ENCODE measurements at places on chromosomes 5 and 9.

DNA sequence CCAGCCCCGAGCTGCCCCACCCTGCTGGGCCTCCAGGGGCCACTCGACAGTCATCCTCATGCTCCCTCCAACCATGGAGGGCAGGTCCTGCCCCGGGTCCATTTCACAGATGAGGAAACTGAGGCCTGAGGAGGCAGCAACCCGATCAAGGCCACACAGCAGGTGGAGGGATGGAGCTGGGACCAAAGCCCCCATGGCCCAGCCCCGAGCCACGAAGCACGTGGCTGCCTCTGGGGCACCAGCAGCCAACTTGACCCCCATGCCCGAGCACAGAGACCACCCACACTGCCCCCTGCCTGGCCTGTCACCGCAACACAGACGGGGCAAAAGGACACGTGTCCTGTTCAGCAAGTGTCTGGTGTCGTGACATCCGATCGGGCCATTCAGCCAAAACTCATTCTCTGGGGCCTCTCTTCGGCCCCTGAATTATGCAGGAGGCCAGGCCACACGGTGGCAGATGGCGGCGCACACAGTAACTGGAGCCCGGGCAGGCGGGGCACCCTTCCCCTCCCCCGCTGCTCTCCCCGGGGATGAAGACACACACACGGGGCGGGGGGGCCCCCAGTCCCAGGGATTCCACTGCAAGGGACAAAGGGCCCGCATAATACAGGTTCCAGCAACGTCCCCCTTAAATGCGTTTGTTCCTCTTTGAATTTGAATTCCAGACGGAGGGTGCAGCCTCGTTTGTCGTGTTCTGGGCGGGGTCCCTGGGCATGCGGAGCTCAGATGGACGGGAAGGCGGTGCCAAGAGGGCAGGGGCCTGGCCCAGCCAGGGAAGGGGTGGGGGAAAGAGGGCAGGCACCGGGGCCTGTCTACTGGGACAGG, 29.4 kb upstream of the TMEM250 start:
- no peak for DNase-seq

DNA sequence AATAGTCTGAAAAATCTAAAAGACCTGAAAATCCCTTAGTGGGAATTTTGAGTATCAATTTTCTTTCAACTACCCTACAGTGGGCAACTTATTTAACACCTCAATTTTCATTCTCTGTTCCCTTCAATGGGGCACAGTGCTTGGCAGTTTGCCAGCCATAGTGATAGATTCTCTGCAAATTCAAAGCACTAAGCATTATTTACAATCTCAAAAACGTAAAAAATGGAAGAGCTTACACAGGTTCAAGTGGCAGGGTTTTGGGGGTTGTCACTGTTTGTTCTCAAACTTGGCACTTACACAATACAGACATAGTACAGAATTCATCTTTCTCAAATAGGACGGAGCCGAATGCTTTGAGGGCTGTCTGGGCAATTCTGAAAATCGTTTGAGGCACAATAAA, 515.0 kb downstream of the EFNA5 start:
- DNase-seq, result no peak

DNA sequence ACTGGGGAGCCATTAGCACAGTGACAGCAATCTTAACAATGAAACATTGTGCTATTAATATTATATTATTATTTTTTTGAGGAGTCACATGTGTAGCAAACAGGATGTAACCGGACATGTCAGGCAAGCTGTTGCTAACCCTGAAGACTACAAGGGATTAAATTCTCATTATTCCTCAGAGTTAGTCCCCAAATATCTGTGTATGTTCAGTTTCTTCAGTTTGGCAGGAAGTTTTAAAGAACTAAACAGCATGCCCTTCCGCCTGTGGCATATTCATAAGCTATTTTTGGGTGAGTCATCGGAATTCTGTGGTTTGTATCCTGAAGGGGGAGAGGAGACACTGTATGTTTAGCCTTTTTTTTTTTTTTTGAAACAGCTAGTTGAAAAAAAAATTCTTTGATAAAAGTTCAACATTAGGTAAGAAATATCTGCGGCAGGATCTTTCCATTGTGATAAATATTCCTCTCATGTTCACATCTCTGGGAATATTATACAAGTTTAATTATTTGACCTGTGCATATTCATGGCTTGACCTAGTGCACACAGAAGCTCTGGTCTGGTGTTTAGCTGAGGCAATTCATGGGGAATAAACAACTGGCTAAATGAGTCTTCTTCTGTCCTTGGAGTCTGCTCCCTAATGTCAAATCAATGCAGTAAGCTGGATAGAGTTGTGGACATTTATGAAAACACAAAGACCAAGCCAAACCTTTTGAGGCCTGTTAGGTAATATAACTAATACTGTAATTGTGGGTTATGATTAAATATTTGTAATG, 202.7 kb upstream of the CDKN2B start:
- DNase-seq, result no peak

DNA sequence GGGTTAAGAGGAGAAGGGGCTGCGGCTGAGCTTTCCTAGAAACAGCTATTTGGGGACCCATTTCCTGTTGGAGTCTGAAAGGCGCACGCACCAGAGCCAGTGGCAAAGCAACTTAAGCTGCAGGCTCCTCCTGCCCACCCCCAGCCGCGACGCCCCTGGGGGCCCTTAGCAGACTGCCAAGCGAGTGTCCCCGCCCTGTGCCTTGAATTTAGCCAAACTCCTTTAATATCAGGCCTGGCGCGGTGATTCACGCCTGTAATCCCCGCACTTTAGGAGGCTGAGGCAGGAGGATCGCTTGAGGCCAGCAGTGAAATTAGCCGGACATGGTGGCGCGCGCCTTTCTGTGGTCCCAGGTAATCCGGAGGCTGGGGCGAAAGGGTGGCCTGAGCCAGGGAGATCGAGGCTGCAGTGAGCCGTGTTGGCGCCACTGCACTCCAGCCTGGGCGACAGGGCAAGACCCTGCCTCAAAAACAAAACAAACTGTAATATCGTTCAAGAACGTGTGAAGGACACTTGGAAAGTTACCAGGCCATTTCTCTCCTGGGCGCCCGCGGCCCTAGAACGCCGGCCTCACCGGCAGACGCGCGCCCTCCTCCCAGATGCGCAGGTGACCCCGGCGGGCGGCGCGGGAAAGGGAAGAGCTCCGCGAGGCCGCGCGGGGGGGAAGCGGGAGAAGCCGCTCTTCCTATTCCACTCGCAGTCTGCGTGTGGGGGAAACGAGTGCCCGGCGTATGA, 1.0 kb upstream of the F2R start:
- no peak for DNase-seq

DNA sequence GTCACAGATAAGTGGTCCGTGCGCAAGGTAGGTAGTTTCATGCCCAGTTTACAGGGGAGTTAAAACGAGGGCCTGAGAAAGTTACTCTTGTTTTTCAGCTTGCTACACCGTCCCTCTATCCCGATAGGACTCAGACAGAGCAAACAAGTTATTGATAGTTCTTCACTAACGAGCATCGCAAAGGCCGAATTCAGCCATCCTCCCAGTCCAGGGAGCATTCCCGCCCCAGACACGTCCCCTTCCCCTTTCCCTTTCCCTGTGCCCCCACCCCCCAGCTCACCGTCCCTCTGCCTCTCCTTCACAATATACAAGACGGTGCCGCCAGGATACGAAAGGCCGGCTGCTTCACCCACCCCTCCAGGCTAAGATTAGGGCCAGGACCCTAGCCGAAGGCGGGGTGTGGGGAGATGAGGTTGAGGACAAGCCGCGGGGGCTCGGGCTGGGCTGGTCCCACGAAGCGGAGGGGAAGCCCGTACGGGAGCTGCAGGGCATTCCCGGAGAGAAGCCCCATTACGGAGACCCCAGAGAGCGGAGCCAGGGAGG, 599 bp downstream of the KIAA1191 start:
- DNase-seq, result no peak

- no peak for DNase-seq
These were observed 91.1 kb upstream of the CER1 start for GRCh38 chr9:14813336-14814248.

DNA sequence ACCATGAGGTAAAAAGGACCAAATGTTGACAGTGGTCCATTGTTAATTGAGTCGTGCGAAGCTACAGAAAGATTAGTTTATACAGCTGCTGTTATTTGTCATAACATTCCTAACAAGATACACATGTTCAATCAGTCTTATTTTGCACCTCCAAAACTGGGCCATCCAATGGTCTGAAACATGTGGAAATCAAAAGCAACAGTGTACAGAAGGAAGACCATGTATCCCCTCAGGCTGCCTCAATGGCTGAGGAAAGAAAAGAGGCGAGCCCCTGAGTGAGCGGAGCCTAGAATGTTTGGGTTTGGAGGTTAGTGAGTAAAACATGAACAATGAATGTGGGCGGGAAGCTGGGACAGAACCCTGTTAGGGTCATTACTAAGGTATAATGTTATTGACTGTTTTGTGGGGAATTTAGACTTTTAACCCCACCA, 35.6 kb downstream of the NFIB start:
- DNase-seq, result no peak

GRCh38 chr9:13993632-13994185, 320.2 kb downstream of the NFIB start:
- no peak for DNase-seq

- no peak for DNase-seq
These were observed 41.6 kb downstream of the ADAMTS12 start for GRCh38 chr5:33850100-33850594.

GRCh38 chr5:7347377-7347776, 48.6 kb upstream of the ADCY2 start:
- no peak for DNase-seq

GRCh38 chr5:163248333-163248732, 189.1 kb upstream of the CCNG1 start:
- no peak for DNase-seq

GRCh38 chr5:148910686-148911361, 84.4 kb downstream of the ADRB2 start:
- no peak for DNase-seq

DNA sequence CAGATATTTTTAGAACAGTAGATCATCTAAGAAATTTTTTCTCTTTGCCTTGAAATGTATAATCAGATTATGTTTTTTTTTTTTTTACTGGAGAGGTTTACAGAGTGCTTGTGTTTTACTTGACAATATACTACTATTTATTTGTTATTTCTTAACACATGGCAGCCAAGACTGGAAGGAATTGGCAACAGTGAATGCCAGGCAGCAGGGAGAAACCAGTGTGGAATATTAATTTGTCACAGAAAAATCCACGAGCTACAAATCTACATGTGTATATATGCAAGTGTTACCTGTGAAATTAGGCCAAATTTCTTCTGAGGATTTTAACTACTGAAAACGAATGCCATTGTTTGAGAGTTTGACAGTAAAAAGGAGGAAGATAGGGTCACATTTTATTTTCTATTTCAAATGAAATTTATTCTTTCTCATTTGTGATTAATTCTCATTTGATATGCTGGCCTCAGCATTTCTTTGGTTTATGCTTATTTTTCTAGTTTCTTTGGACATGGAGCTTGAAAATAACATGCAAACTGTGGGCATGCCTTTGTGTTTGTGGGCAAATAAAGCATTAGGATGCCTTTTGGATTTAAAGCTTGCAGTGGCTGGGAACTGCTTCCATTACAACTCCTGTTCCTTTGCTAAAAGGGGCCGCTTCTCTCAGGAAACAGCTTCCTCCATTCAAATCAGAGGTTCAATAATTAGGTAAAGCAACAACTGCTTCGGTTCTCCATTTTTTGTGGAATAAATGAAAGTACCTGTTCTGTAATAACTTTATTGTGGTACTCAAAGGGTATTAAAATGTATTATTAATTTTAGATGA, 39.0 kb upstream of the ZFYVE16 start:
- DNase-seq, result no peak

DNA sequence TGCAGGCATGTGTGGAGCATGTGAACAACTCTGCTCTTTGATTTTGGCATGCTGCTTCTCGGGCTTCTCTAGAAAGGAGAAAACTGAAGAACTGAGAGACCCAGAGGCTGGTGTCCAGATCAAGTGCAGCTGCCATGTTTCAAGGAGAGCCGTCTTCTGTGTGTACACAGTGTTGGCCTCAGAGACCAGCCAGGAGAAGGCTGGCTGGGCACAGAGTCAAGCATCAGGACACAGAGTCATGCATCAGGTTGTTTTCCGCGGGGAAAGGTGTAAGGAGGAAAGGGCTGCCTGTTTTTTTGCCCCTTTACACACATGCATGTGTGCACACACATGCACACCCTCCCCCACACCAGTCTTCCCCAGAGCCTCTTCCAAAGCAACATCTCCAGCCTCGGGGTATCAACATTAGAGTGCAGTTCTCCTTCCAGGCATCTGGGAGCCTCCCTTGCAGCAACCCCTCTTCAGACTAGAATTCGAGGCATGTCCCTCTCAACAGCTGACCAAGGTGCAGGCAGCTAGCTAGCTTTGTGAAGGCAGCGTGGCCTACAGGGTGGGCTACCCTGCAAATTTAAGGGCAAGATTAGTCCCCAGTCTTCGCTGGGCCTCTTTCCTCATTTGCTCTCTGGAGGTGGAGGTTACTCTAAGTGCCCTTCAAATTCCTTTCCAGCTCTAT, 180.9 kb downstream of the AOPEP start:
- DNase-seq, result no peak

DNA sequence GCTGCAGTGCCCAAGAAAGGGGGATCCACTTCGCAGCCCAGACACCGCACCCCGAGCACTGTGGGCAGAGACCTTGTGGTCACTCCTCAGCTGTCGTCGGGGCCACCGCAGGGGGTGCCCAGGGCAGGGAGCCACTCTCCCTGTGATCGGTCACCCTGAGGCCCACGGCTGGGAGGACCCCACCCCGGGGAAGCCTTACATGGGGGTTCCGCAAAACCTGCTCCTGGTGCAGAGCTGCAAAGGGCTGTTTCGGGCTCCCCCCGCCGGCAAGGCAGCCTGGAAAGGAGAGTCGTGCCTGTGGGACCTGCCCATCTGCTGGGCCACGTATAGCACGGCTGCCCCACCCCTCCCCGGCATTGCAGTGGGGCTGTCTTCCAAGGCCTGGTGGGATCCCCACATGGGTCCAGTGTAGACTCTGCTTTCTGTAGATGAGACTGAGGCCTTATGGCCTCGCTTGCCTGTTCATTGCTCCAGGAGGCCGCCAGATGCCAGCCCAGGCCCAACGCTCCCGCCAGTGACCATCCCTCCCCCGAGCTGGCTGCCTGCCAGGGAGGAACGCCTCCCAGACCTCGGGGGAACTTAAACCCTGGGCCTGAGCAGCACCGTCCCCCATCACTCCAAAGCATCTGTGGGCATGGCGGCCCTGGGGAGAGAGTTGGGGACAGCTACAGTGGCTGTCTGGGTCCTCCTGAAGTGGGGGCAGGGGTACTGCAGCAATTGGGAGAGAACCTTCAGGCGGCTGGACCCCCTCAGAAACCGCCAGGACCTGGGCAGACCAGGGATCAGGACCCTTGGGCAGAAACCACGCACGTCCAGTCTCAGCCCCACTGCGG, 1.6 kb upstream of the DNLZ start:
- DNase-seq, result no peak

DNA sequence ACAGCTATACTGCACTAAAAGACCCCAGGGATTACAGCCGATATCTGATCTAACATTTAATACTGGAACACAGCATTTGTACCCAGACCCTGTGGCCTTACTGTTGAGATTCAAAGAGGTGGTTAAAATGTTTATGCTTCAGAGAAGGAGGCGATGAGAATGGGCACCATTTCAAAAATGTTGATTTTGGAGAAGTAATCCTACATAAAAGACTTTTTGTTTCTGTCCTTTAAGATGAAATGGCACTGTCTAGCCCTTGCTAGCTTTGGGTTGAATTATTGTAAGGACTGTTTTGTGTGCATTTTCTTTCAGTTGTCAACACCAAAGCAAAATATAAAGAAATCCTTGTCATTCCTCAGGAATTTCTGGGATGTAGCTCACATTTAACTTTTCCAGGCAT, 288.5 kb upstream of the ANKH start:
- no peak for DNase-seq

All from stimulated activated CD4-positive, alpha-beta T cell treated with anti-CD3 and anti-CD28 coated beads, Interleukin-1b, Interleukin-23, amount 100 ng/mL, for 1 hour (primary cell).